H9 (cell line): ENCODE measurements at places on chromosomes 3 and 15.

DNA sequence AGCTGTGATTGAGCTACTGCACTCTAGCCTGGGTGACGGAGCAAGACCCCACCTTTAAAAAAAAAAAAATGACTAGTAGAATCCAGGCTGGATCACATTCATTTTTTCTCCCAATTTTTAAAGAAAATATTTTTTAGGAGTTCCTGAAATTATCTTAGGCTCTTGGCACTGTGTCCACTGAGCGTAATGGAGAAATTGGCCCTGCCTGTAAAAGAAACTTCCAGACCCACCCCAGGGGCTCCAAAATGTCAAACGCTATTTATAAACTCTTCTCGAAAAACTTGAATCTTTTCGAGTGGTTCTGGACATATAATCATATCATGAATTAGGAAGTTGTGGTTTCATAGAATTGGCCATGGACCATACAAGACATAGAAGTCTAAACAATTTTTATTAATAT, 300.2 kb upstream of the RGMA start:
- no peak for DNase-seq

- no peak for DNase-seq
Measured at GRCh38 chr3:195153653-195154052, 117.3 kb downstream of the XXYLT1 start.

DNA sequence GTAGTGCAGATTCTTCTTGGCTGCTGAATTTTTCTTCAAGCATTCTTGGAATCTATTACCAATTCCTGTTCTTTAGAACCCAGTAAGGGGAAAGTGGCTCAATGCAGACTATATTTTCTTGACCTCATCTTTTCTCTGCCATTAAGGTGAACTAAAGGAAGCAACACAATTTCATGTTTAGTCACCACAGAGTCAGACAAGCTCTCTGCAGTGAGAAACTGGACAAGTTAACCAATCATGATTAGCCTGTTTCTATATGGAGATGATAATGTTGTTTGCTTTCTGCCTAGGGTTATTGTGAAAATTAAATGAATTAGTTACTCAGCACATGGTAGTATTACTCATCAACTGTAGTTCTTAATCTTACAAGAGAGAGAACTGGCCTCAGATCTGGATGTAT, 1075.1 kb downstream of the AGBL1 start:
- DNase-seq: no peak

GRCh38 chr3:12509466-12509865, 25.2 kb downstream of the TSEN2 start:
- no peak for DNase-seq

- peak; percentile 50 for DNase-seq
Measured at GRCh38 chr3:55899887-55900286, 412.8 kb upstream of the WNT5A start.

DNA sequence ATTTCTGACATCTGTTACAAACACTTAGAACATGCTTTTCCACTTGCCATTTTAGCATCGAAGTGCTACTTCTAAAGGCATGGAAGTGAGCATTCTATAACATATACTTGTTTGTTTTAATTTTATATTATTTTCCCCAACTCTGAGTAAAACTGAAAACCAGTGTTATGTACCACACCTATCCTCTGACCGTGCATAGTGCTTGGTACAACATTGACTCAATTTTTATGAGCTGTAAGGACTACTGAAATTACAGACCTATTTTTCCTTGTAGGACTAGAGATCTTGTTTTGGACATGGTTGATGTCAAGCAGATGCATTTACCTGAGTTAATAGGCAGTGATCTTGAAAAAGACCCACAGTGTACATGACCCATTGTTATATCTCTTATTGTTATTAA, 51.5 kb upstream of the CCNB2 start:
- DNase-seq: no peak

- DNase-seq: no peak
Measured at GRCh38 chr3:149494759-149495580, 20.5 kb downstream of the TM4SF4 start.

DNA sequence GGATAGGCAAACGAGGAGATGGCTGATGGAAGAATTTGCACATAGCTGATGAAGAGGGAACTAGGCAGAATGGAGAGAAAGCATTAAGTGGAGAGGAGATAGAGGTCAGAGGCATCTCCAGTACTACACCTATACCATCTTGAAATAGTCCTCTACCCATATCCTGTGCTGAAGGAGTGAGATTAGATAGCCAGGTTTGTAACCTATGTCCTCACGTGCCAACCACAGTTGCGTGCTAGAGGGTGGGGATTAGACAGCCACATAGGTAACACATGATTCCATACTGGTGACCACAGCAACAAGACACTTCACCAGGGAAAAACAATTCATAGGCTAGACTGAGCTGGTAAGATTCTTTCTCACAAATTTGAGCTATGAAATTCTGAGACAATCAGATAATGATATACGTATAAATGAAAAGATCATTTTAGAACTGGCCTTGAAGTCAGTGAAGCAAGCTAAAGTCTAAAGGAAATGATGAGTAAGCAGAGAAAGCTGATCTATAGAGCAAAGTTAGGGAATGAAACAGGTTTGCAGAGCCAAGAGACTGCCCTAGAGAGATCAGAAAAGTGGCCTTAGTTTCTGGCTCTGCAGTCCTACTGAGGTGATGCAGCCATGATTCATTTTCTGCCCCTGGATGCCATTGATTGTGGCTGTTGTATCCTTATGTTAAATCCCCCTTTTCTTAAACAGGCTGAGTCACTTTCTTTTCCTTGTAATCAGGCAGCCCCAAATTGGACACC, 17.7 kb downstream of the MYNN start:
- DNase-seq: no peak

DNA sequence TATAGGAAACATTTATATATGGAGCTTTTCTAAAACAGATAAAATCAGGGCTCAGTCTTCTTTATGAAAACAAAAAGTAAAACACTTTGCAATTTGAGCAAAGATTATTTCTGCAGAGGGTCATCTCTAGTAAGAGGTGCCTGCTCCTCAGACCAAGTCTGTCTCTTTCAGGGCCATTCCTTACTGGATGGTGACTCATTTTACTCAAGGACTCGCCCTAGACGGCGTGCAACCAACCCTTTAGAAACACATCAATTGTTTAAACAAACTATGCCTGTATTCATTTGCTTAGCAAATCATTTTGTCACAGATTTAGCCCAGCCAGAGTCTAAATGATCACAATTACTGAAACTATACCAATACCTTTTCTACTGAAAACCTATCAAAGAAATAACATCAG, 242.8 kb upstream of the ICE2 start:
- DNase-seq: no peak

DNA sequence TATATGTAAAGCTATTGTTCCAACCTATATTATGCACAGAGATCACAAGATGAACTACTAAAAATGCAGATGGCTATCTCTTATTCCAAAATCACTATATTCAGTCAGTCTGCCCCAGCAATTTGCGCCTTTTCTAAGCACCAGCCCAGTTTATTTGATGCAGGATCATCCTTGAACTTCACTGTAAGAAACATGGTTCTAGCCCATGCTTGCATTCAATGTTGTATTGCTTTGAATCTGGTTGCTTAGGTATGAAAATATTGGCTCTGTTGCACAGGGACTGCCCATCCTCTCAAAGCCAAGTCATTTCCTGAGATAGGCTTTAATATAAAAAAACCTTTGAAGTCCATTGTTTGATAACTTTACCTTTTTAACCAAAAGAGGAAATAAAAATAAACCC, 170.5 kb upstream of the LRIG1 start:
- DNase-seq: no peak

- no peak for DNase-seq
Measured at GRCh38 chr3:81763001-81763400, 1.6 kb upstream of the GBE1 start.

DNA sequence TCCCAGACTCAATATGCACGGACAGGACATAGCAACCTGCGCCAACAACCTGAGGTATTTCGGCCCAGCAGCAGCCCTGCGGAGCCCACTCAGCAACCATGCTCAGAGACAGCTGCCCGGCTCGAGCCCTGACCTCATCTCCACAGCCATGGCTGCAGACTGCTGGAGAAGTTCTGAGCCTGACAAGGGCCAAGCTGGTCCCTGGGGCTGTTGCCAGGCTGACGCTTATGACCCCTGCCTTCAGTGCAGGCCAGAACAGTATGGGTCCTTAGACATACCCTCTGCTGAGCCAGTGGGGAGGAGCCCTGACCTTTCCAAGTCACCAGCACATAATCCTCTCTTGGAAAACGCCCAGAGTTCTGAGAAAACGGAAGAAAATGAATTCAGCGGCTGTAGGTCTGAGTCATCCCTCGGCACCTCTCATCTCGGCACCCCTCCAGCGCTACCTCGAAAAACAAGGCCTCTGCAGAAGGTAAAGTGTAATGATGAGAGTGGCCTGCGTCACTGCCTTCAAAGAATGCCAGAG, 25.5 kb downstream of the TMEM41A start:
- DNase-seq: no peak

GRCh38 chr15:98896802-98897732, 110.5 kb downstream of the PGPEP1L start:
- no peak for DNase-seq
